ENCODE measurements at places on chromosomes 11 and 22. TPM values are rescaled to one million over a fixed set of nuclear protein-coding genes. Genes with fewer than 3 reads are reported as not detected.

GRCh38 chr11:6812390-6813005, 13.0 kb upstream of the OR6A2 start:
- DNase-seq, result peak; percentile 44

DNA sequence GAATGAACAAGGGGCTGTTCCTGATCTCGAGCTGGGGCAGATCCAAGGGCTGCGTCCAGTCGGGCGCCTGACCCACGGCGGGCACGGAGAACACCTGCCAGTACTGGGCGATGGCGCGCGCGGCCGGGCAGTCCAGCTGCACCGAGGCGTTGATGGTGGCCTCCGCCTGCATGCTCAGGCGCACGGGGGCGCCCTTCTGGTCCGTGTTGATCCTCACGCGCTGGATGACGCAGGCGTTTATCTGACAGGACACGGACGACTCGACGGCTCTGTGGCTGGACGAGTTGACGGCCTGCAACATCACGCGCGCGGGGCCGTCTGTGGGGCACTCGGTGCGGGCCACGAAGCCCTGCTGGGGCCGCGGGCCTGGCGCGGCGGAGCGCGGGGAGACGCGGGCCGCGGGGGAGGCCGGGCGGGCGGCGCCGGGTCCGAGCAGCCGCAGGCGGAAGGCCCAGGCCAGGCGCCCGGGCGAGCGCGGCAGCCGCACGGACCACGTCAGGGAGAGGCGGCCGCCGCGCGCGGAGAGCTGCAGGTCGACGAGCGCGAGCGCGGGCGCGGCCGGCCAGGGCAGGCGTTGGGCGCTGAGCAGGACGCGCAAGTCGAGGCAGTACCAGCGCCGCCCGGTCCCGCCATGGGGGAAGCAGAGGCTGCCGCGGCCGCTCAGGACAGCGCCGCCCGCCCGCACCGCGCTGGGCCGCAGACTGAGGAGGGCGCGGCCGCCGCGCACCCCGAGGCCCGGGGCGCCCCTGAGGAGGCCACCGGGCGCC, 511 bp downstream of the PKDREJ start:
- DNase-seq, result peak; percentile 36

DNA sequence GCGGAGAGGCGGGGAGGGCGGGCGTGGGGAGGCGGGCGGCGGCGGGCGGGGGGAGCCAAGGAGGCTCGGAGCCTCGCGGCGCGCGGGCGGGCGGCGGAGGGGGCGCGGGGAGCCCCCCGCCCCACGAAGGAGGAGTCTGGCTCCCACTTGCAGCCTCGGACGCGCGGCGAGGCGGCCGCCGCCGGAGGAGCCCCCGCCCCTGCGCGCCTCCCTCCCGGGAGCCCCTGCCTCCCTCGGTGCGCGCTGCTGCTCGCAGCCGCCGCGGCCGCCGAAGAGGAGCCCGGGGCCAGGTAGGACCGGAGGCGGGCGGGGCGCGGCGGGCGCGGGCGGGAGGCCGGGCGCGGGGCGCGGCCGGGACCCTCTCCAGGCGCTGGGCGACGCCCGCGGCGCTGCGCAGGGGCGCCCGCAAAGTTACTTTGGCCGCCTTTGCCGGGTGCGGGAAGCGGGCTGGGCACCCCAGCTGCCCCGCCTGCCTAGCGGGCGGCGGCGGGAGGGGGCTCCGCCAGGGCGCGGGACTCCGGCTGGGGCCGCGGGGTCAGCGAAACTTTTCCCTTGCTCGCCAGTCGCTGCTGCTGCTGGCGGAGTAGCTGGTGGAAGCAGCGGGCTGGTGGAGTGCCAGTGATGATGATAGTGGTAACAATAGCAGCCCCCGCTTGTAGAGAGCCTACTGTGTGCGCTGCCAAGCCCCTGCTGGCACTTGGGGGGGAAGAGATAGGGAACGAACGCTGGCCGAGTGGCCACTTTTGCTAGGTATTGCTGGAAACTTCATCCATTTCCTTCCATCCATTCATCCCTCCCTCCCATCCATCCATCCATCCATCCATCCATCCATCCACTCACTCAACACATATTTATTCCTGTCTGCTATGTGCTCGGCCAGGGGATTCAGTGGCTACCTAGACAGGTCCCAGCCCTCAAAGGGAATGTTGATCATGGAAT, at the start of gene MPPED1:
Gene MPPED1 (plus strand): TSS at position 146 of the 939 bp plus-strand sequence. CDS start 12,972 bp downstream, outside the sequence.
- no peak for DNase-seq

Gene TMEM151A
- total RNA-seq, result 0.39 TPM

DNA sequence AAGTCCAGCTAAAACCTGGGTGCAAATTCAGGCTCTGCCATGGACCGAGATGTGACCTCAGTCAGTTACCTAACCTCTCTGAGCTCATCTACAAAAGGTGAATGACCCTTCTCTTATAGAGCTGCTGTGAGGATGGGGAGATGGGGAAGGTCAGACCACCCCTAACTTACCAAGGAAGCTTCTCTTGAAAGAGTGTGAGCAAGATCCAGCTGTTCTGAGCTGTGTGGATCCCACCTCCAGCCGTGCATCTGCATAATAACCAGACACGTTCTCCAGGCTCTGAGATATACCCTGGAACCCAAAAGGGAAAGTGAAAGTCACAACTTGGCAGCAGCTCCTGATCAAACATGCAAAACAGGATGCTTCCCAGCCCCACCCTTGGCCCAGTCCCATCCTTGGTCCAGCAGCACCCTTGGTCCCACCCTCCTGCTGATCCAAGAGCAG, at the start of gene APOL3:
Gene APOL3 (minus strand): TSS at position 257 of the 444 bp plus-strand sequence. CDS start 11,700 bp downstream, outside the sequence.
- DNase-seq, result peak; percentile 76

Gene CDC42EP1
- 18.4 TPM for total RNA-seq

Gene POU2AF3
- total RNA-seq, result not detected

- no peak for DNase-seq
These were observed 26.7 kb downstream of the AMPD3 start for GRCh38 chr11:10481560-10482349.

DNA sequence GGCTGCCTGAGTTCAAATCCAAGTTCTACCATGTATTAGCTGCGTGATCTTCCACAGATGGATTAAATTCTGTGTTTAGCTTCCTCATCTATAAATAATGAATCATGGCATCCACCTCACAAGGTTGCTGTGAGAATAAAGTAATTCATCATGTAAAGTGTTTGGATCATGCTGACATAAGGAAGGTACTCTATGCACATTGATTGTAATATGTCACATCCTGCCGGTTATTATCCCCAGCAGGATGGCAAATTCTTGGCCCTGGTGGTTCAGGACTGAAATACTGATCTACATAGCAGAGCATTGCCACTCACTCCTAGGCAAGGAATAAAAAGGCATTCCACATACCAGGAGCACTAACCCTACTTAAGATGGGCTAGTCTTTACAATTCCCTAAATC, 40.8 kb downstream of the LGR4 start:
- DNase-seq, result no peak

GRCh38 chr11:64864473-64865285, 13.7 kb downstream of the EHD1 start:
- peak; percentile 96 for DNase-seq

DNA sequence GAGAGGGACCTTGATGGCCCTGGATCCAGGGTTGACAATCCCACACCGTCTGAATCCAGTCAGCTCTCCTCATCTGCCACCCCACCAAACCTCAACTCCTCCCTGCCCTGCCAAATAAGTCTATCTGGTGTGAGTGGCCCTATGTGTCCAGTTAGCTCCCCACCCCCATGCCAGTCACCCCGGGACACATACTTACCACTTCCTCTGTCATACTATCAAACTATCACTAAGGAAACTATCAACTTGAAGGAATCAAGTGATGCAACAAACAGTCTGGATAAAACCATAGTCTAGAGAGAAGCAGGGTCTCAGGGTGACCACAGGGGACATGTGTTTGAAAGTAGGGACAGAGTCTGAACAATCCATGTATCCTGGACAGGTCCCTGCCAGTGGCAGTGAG, 13.2 kb upstream of the CSF2RB start:
- DNase-seq, result no peak

DNA sequence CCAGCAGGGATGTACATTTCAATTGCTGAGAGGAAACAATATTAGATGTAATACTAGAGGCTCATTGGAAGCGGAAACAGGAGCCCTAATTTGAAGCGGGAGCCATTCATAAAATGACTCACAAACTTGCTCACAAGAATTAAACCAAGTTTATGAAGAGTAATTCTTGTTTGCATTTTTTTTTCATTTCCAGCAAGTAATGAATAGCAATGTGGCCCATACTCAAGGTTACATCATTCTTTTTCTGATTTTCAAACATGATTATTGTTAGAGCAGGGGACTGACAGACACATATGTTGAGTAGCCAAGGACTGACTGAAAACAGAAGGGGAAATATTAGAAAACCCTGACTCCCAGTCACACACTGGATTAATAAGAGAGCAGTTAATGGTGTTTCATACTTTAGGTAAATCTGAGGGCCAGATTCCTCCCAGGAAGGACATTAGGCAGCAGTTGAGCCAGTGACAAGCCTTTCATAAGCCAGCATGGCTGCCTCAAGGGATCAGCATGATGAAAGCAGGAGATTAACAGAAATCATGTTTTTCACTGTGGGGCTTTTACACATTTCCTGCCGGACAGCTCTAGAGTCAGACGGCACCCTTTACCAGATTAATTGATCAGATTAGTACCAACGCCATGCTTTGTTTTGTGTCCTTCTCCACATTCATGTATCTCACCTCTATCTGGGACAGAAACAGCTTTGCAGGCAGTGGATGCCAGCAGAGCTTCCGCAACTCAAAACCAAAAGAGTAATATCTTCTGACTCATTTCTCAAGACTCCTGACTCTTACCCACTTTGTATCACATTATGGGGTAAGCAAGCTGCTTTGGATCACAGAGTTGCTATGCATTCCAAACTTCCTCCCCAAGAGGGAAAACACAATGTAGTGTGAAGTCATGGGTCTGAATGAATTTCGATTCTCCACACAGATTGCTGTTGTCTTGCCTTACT, 831.6 kb downstream of the KCNA4 start:
- DNase-seq, result peak; percentile 86

- DNase-seq, result peak; percentile 24
These were observed 7.5 kb upstream of the SLC15A3 start for GRCh38 chr11:60959431-60959830.

DNA sequence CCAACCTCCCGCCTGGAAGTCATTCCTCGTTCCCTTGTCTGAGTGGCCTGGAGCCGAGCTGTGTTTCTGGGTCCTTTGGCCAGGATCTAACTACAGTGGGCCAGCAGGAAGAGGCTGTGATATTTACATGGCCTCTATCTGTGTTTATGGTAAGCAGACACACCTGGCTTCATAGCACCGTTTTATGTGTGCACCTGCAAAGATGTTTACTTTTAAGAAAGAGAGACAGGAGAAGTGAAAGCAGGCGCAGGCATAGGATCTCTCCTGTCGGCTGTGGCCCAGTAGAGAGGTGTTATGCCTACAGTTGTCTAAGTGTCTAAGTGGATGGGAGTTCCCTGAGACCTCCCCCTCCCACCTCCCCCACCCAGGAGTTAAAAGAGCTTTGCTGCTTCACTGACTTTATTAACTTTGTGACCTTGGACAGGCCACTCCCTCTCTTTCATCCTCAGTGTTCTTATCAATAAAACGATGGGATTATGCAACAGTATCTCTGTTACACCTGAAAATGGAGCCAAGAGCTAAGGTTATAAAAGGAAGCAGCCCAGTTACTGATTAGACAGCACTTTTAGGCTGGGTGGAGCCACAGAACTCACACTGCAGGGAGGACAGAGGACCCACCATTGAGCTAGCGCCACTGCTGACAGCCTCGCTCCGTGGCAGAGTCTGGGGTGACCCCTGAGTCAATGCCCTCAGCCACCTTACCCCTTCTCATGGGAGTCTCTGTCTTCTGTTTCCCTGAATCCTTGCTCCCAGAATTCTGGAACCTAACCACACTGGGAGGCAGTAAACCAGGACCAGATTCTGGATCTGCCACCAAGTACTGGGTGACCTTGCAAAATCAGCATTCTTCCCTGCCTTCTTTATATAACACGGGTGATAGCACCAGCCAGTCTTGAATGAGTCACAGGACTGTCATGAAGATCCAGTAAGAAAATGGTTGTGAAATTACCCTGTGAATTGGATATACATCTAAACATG, 22.0 kb downstream of the ST14 start:
- DNase-seq, result peak; percentile 75

- DNase-seq, result no peak
These were observed 4.2 kb downstream of the PDE2A start for GRCh38 chr11:72670041-72670440.

GRCh38 chr22:27867953-27868731, 50.9 kb downstream of the PITPNB start:
- no peak for DNase-seq

GRCh38 chr11:75867778-75868374, 52.9 kb downstream of the UVRAG start:
- DNase-seq, result peak; percentile 37

Gene IL10RA
- not detected for total RNA-seq

GRCh38 chr11:93732237-93732892, 8.9 kb downstream of the TAF1D start:
- DNase-seq, result no peak

Gene SCGB1A1
- total RNA-seq, result not detected

Gene ADM2
- 0.20 TPM for total RNA-seq

DNA sequence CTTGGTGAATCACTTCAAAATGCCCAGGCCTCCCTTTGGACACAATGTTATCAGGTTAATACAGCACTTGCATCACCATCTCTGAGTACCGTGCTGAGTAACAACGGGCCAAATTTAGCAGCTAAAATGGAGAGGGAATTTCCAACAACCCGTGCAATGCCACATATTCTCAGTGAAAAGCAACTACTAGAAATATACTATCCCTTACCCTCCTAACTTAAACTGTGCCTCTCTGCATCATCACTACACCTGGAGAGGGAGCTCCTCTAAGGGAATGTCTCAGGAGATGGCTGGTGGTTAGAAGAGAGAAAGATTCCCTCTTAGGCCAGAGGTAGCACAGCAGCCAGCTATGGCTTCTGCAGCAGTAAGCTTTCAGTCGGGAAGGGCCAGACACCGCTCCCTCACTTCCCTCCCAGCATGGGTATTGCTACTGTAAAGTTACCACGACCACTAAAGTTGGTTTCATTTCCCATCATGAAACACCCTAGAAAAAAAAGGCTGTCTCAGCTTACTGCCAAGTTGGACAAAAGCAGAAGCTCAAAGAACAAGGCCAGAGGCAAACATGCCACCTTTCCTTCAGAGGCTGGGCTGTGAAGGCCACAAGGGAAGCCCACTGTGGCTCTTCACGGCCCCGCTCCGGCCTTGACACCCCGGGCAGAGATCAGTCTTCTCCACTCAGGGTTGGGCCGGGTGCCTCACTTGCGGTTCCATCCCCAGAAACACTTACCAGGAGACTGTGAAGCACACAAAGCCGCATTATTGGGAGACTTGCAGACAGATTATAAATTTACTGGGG, 3.9 kb downstream of the MAML2 start:
- DNase-seq, result peak; percentile 76

Gene EIF1AD
- 42.7 TPM for total RNA-seq

Gene E2F8
- total RNA-seq, result 4.7 TPM

All from RPMI7951 (cell line).